Fibroblast of skin of abdomen (primary cell): ENCODE measurements at places on chromosomes 4 and X.

DNA sequence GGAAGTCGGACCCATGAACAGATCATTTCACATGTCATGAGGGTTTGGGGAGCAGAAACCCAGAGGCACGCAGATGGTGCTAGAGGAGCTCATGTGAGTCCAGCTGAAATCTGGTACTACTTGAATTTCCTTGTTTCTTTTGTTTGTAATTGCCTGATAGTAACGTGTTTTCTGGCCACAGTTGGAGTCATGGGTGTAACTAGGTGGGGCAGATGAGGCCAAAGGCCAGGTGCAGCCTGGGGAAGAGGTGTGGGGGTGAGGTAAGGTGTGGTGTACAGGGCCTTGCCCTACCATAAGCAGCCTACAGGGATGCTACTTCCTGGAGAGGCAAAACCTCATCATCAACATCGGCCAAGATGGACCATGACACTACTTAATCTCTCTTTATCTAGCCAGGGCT is 271.4 kb downstream of the PTTG2 start:
- DNase-seq: no peak

- DNase-seq: peak; percentile 35
Observed at GRCh38 chr4:10023806-10024205, 2.5 kb upstream of the SLC2A9 start.

DNA sequence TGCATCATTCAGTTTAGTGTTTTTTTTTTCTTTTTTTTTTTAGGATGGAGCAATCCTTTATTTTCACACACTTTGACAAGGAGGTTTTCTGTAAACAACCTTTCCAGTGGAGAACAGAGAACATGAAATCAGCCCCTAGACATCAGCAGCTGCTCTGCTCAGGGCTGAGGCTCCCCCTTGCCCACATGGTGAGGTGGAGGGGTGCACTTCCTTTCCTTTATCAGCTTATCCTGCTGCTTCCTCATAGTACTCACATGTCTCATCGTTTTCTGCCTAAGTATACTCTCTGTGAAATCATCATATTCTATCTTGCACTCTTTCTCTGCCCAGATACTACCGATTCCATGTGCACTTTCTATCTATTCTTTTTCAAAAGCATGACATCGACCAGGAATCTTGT is 47.6 kb upstream of the PRSS12 start:
- DNase-seq: peak; percentile 36

- no peak for DNase-seq
Observed at GRCh38 chr4:71609651-71610050, 174.2 kb downstream of the GC start.

DNA sequence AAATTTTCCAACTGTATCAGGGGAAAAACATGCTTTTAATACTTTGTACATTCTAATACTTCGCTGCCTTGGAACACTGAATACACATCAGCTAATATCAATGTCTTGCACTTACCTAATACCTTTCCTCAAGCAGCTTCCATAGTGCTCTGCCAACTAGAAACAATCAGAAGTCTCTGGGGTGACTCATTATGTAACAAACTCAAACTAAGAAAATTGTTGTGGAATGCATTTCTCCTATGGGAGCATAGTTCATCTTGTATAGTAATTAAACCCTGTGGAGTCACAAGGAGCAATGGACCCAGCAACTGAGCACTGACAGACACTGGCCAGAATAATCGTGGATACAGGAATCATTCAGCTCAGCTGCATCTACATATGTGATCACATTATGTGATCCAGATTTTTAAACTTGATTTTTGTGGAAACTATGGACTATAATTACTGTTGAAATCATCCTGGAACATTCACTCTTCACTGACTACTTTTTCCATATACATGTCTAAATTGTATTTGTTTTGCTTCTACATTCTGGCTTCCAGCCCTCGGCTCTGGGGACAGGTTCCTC is 496.9 kb downstream of the TMA16 start:
- DNase-seq: no peak

DNA sequence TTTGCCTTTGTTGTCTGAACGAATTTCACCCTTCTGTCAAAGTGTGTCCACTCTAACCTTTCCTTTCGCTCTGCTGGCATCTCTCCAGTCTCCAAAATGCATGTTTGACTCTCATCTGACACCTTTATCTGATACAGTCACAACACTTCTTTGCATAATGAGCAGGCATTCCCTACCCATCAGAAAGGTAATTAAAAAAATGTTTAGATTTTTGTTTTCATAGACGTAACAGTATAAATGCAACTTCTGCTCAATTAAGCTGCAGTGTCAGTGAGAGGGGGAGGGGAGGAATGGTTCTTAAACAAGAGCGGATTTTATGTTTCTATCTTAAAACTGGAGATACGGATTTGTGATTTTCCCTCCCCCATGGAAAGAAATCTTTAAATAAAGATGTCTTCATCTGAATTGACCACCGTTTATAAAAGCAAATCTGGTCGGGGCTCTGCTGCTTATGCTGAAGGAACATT is 70.2 kb downstream of the CXXC4 start:
- DNase-seq: no peak

- DNase-seq: no peak
Observed at GRCh38 chrX:27933361-27933760, 47.9 kb downstream of the DCAF8L1 start.

DNA sequence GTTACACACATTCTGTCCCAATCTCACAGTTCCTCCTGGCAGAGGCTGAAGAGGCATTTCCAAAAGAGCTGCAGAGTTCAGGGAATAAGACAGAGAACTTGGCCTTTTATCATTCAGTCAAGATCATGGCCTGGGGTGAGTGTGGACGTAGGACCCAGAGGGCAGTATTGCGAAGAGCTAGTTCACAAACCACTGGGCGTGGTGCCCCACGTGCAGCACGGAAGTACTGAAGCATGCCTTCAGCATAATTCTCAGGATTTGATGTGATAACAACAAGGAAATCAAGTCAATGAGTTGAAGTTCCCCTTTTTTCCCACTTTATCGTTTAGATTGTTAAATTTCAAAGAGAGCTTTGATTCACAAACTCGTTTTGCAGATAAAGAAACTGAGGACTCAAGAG is 117.7 kb downstream of the RELL1 start:
- no peak for DNase-seq

DNA sequence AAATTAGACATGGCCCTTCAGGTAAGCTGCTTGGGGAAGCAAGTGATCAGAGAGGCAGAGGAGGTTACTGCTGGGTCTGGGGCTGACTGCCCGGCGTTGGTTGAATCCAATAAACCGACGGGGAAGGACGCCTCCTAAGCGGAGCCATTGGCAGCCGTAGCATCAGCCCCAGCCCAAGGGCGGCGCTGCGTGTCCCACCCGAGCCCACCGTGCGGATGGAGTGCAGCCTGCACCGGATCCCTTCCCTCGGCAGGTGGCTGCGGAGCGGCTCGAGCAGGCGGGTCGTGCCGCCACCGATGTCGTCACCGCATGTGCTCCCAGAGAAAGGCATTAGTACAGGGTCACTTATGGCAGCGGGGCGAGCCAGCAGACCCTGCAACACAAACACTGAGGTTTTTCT is 82.1 kb downstream of the ALPK1 start:
- DNase-seq: no peak

DNA sequence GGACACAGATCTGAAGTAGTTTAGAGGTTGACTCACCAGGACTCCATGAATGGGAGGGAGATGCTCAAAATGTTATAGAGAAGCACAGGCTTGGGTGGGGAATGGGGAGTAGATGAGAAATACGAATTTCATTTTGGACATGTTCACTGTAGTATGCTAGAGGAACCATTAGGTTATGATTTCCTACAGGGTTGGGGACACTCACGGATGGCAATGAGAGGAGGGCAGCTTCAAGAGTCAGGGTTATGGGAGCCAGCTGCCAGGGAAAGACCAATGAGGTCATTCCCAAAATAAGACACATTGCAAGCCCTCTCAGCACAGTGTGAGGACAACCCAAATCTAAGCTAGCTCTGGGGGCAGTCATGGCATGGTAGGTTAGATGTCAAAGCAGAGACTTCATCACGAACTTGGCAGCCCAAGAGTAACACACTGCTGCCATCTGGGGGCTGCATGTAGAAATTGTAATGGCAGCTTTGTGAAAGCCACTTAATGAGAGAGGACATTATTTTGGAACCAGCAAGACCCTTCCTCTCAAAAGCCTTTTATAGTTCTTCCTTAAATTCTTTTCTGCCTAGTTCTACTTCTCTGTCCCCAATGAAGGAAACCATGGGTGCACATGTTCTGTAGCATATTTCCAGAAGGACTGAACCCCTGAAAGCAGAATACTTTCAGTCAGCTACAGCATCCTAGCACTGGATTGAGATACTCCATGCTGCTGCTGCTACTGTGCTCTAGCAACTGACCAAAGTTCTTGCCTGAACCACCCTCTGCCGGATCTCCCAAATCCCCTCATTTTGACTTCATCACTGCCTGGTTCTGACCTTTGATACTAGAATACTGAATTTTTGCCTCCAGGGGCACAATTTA is 16.2 kb upstream of the ZCCHC12 start:
- peak; percentile 34 for DNase-seq

- DNase-seq: no peak
Observed at GRCh38 chrX:86348669-86349068, 200.4 kb downstream of the DACH2 start.

GRCh38 chr4:36310216-36310615 is 28.8 kb downstream of the DTHD1 start:
- no peak for DNase-seq

DNA sequence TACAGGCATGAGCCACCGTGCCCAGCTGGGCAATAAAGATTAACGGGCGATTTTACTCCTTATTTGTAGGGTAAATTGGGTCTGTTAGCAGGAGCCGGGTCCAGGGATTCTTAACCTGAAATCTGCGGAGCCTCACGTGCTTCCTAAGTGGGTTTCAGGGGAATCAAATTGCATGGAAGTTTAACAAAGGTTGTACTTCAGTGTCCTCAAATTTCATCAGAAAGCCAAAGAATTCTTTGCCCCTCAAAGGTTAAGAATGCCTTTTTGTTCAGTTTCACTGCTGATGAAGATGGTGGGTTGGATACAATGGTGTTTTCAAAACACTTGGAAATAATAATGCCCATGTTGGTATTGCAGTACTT is 67.9 kb downstream of the AFF1 start:
- no peak for DNase-seq

GRCh38 chr4:166318810-166319525 is 445.9 kb downstream of the TLL1 start:
- DNase-seq: peak; percentile 87

DNA sequence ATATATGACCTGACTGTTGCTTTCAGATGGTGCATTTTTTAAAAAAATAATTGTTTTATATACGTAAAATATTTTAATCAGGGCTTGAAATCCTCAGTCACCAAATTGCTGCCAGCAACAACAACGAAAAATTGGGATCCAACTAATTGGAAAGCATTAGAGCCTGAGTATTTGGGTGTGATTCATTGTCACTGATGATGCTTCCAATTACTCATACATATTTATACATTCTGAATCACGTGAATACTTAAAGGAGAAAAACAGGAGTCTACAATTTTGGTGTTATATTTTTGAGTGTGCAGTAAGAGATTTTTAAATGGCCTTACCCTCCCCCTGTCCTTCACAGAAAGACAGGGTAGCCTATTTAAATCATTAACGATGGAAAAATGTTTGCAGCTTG is 765.6 kb upstream of the TENM3 start:
- DNase-seq: peak; percentile 32

GRCh38 chr4:140071806-140072205 is 82.2 kb downstream of the MAML3 start:
- peak; percentile 98 for DNase-seq

GRCh38 chr4:78984593-78984992 is 45.4 kb upstream of the PAQR3 start:
- no peak for DNase-seq

- peak; percentile 46 for DNase-seq
Observed at GRCh38 chrX:72123471-72124185, 8.1 kb downstream of the RTL5 start.

DNA sequence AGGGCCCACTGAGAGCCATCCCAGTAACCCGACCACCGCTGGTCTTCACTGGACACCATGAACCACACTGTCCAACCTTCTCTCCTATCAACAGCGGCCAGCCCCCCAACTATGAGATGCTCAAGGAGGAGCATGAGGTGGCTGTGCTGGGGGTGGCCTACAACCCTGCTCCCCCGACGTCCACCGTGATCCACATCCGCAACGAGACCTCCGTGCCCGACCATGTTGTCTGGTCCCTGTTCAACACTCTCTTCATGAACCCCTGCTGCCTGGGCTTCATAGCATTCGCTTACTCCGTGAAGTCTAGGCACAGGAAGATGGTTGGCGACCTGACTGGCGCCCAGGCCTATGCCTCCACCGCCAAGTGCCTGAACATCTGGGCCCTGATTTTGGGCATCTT is 423.8 kb upstream of the EPHA5 start:
- DNase-seq: no peak

GRCh38 chrX:116409219-116409618 is 27.2 kb upstream of the SLC6A14 start:
- DNase-seq: no peak

DNA sequence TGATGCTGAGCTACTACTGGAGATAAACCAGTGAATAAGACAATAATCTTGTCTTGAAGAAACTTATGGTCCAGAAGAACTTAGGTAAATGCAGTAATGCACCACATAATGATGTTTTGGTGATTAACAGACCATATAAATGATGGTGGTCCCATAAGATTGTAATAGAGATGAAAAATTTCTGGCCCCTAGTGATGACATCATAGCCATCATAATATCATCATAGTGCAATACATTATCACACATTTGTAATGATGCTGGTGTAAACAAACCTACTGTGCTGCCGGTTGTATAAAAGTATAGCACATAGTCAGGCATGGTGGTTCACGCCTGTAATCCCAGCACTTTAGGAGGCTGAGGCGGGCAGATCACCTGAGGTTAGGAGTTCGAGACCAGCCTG is 846.8 kb downstream of the FSTL5 start:
- no peak for DNase-seq

DNA sequence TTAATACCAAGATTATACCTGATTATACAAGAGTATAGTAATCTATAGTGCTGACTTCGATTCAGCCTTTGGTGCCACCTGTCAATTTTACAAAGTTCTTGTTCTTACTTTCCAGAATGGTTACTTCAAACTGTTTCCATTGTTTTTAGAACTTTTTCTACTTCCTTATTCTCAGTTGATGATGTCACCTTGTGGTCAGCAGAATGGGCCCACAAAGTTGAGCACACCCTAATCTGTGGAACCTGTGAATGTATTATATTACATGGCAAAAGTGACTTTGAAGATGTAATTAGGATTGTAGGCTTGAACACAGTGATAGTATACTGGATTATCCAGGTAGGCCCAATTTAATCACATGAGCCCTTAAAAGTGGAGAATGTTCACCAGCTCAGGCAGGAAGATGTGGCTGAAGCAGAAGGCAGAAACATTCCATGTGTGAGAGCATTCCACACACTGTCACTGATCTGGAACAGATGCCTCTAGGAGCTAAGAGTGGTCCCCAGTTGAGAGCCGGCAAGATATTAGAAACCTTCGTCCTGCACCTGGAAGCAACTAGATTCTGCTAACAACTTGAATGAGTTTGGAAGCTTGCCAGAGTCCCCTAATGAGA is 6.3 kb upstream of the SGMS2 start:
- DNase-seq: no peak
